Activated CD8-positive, alpha-beta memory T cell treated with anti-CD3 and anti-CD28 coated beads, Interleukin-2, amount 50 U/mL, for 4 hours (primary cell): ENCODE measurements at places on chromosomes 3 and 15.

DNA sequence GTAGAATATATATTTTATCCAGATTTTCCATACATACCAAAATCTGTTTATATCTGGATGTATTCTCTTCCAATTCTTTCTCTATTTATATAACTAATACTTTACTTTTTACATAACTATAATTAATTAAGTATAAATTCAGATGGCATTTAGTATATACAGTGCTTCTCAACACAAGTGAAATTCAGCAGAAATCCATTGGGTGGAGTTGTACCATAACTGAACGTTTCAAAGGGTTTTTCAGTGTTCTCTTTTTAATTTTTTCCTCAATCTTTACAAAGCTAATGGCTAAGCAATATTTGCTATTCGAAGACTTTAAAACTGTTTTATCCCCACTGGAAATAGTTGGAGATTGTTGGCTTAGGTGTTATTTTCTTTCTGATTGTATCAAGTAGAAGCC, 13.9 kb upstream of the ZBBX start:
- no peak for DNase-seq

DNA sequence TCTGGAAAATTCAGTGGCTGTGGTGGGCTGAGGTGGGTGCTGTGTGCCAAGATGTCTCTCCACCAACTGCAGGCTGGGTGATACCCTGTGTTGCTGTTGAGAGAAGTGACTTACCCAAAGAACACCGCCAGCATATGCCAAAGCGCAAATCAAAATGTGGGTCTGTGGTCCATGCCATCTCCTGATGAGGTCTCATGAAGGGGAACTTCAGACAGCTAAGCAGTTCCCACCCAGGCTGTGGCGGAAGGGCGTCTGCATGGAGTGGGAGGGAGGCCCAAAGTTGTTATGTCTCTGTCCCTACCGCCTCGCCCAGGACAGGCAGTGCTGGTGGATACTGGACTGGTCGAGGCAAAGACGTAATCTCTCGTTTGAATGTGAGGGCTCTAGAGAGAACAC, 70.9 kb upstream of the PLXNA1 start:
- DNase-seq: no peak

DNA sequence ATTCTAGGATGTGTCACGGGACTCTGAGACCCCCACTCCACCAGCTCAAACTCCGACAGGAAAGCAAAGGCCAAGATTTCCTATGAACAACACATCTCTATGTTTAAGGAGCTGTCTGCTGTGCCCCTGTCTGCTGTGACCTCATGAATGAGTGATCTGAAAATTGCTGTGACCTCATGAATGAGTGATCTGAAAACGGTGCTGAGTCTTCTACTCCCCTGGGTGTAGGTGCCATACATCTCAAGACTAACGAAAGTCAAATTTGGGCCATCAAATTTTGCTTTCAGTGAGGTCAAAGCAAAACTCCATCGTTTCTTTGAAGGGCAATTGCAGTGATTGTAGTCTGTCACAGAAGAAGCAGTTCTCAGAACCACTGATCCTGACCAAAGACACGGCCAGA, 24.4 kb downstream of the IL5RA start:
- no peak for DNase-seq

GRCh38 chr3:8500319-8500988, 1.2 kb upstream of the LMCD1 start:
- DNase-seq: no peak

GRCh38 chr3:195133013-195133412, 137.9 kb downstream of the XXYLT1 start:
- no peak for DNase-seq

DNA sequence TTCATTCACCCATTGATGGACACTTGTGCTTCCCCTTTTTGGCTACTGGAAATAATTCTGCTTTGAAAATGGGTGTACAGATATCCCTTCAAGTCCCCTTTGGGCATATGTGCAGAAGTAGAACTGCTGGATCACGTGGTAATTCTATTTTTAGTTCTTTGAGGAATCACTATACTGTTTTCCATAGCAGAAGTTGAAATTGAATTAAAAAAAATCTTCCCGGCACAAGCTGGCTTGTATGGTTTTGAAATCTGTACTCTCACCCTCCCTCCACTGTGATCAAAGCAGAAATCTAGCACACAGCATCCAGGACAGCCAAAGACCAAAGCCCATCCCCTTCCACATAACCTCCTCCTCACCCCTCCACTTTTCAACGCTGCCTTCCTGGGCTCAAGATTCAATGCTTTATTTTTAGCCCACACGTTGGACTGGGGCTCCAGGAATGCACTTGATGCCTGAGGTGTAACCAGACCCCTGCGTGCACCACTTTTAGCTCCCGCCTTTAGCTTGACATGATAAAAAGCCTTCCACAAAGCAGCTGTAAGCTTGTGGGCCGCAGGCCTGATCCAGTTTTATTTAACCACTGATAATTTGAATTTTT, 29.9 kb downstream of the TMEM40 start:
- DNase-seq: no peak

GRCh38 chr15:64092864-64093626, 593 bp downstream of the CIAO2A start:
- peak; percentile 26 for DNase-seq

GRCh38 chr3:14803101-14803980, 15.4 kb upstream of the FGD5 start:
- no peak for DNase-seq

DNA sequence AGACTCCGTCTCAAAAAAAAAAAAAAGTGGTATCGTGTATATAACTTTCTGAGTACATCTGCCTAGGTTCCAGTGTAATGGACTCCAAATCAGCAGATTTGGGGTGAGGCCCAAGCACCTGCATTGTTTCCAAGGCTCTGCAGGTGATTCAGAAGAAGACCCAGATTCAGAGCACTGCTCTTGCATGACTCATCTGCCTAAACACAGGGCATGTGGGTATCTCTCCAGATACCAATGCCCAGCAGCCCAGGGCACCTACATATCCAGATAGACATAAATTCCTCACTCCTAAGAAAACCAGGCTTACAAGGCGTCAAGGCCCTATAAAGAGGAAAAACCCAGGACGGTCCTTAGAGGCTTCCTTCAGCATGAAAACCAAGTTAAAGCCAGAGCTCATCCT, 24.3 kb downstream of the NDUFAF1 start:
- no peak for DNase-seq

GRCh38 chr15:59668556-59668955, 11.2 kb upstream of the GTF2A2 start:
- DNase-seq: no peak

DNA sequence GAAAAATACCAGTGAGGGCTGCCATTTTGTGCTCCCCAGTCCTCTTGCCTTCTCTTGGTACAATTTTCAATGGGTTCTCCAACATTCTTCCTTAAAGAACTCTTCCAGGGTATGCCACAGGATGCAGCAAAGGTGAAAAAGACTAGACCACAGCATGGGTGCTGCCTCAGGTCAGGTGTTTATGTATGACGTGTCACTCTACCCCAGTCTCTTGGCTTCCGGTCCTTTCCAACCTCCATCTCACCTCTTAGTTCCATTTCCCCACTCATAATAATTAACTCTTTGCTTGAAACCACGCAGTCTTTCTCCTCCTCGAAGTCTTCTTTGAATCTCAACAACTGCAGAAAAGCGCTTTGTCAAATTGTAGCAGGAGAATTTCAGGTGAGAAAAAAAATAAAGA, 104.7 kb upstream of the TBC1D5 start:
- DNase-seq: no peak

- DNase-seq: no peak
Measured at GRCh38 chr3:94046533-94046932, 16.2 kb downstream of the DHFR2 start.

- DNase-seq: no peak
Measured at GRCh38 chr15:92725171-92725570, 69.6 kb upstream of the FAM174B start.

DNA sequence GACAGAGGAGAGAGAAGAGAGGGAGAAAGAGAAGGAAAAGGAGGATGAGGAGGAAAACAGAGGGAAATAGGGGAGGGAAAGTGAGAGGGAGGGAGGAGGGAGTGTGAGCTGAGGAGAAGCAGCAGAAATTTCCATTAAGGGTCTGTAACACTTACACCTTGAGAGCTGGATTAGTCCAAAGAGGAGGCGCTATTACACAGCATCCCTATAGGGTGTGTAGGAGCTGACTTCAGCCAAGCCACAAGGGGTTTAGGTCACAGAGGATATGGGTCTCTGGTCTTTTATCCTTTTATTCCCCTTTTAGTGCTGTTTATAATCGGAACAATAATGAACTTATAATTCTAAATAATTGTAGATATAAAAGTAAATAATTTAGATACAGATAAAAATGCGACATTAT, 230.4 kb downstream of the GABRG3 start:
- no peak for DNase-seq

- no peak for DNase-seq
Measured at GRCh38 chr3:4996223-4996765, 17.1 kb downstream of the BHLHE40 start.

- DNase-seq: no peak
Measured at GRCh38 chr3:12574131-12574530, 17.2 kb downstream of the MKRN2 start.

DNA sequence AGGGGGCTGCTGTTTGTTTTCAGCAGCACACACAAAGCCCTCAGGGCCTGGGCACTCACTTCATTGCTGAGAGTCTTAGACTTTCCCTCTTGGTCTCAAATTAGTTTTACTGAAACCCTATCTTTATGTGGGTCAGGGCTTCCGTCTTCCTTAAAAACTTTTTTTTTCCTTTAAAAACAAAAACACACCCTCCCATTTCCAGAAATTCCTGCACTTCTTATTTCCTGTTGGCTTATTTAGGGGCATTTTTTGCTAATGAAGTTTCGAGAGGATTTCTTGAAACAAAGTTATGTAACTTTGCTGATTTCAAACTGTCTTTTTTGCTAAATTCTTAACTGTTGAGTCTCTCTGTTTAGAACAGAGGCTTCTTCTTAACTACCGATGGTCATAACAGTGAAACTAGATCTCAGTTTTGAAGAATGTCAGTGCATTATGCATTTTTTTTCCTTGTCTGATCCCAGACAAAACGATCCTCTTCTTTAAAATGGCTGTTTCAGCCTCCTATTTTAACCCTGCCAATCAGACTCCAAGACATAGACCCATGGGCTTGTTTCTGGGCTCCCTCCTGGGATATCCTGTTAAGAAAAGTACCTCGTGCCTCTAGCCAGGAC, 23.3 kb downstream of the ANAPC13 start:
- DNase-seq: no peak

GRCh38 chr3:168859574-168859973, 763.9 kb upstream of the GOLIM4 start:
- no peak for DNase-seq

DNA sequence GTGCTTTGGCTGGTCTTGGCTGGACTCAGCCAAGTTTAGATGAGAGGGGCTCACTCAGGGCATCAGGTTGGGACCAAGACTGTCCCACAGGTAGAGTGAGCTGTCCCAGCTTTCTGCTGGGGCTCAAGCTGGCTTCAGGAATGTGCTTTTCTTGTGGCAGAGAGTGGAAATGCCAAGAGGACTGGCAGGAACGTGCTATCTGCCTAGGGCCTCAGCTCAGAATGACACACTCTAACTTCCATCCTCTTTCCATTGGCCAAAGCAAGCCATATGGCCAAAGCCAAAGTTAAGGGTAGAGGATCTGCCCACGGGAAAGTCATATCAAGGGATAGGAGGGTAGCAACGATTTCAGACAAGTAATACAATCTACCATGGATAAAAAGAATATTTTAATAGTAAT, 178.8 kb downstream of the ABHD5 start:
- no peak for DNase-seq

GRCh38 chr15:97989299-97989698, 28.8 kb downstream of the ARRDC4 start:
- DNase-seq: no peak

DNA sequence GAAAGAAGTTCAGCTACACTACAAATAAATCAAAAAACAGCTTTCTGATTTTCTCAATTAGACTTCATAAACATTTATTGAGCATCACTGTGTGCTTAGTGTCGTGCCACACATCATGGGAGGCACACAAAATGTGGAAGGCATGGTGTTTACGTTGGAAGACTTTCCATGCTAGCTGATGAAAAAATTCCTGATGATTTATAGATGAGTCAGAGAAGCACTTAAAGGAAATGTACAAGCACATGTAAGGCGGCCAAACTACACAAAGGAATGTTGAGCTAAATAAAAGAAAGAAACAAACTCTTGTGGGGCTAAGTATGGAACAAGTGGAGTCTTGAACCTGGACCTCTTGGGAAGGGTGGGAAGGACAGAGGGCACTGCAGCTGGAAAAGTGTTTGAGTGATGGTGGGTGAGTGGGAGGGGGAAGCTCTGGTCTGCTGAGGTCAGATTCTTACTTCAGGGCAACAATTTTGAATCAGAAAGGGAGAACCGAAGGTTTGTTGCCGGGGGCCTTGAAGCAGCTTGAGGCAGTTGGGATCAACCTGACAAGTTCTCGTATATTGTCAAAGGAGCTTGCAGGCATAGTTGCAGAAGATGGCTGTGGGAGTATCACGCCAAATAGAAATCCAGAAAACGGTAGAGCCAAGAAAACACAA, 66.9 kb downstream of the FOXB1 start:
- no peak for DNase-seq

GRCh38 chr3:23916152-23916885, 471 bp downstream of the NKIRAS1 start:
- DNase-seq: no peak

DNA sequence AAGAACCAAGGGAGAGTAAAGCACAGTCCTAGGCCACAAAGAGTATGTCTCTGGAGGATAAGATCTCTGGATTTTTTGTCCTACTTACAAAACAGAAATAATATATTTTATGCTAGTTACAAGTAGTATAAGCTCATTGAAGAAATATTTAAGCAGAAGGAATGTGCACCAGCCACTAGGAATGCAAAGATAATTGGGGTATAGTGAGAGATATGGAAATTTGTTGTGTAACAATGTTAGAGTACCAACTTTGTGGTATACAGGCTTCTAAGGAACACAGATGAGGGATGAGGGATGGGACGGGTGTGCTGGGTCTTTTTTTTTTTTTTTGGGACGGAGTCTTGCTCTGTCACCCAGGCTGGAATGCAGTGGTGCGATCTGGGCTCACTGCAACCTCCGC, 26.5 kb downstream of the AKAP13 start:
- no peak for DNase-seq

DNA sequence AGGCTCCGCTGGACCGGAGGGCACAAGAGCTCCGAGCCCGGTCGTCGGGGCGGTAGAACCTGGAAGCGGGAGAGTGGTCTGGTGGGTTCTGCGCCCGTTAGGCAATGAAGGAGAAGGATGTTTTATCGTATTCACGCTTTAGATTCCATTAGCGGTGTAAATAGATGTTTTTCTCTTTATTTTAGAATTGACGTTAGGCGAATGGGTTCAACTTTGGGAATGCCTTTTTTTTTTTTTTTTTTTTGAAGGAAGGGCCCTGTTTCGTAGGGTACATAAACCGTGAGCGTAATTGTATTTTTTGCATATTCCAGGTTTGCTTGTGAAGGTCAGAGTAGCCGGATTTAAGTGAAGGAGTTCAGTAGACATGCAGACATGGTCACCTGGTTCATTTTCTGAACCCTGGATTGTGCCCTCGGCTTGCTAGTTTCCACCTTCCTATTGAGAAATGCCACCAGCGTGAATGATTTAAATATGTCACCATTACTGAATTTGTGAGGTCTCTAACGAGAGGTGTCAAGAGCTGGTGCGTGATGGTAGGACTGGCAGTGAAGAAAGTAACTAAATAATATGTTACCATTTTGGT, 808 bp downstream of the RBM6 start:
- no peak for DNase-seq
